Esophagus muscularis mucosa (tissue), 4 donors: ENCODE measurements at places on chromosomes 2 and 18. TPM values are rescaled to one million over a fixed set of nuclear protein-coding genes. Genes with fewer than 3 reads are reported as not detected.
A peak's percentile ranks its signal among the peaks of the same experiment; 100 is the strongest.

DNA sequence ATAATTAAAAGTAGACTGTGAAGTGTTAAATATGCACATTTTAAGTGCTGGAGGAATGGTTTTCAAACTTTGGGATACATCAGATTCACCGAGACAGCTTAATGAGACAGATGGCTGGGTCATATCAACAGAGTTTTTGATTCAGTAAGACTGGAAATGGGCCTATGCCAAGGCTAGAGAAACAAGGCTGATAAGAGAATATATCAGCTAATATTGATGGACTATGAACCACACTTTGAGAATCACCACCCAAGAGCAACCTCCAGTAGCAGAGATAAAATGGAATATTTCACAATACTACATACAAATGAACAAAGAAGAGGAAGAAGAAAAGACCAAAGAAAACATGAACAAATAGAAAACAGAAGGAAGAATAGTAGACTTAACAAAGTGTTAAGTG lies 450.2 kb upstream of the KLHL29 start:
- H3K4me3 ChIP-seq, result no peak overlapping the region
- H3K27me3 ChIP-seq, result no peaks in the 10 kb centered on the region
- DNase-seq, result no peak
- no peaks in the 10 kb centered on the region for H3K36me3 ChIP-seq
- no peaks in the 10 kb centered on the region for H3K4me1 ChIP-seq

DNA sequence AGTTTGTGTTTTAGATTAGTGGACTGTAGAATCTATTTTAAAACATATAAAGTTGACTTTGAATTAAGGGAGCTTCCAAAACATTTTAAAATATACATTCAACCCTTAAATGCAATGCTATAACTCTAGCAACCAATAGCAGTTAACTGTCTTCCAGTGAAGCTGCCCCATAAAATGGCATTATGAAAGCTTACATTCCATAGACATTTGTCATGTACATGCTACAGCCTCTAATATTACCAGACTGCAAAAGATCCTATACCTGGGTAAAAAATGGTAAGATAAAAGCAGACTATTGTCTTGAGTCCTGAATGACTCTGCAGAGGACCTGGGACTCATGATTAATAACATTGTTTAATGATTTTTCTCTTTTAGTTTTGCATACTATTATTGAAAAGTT lies 489.4 kb downstream of the LRP1B start:
- no peaks in the 10 kb centered on the region for H3K27me3 ChIP-seq
- no peak overlapping the region for H3K27ac ChIP-seq
- H3K4me3 ChIP-seq, result no peak overlapping the region
- no peaks in the 10 kb centered on the region for H3K4me1 ChIP-seq
- no peaks in the 10 kb centered on the region for H3K36me3 ChIP-seq
- DNase-seq, result no peak

DNA sequence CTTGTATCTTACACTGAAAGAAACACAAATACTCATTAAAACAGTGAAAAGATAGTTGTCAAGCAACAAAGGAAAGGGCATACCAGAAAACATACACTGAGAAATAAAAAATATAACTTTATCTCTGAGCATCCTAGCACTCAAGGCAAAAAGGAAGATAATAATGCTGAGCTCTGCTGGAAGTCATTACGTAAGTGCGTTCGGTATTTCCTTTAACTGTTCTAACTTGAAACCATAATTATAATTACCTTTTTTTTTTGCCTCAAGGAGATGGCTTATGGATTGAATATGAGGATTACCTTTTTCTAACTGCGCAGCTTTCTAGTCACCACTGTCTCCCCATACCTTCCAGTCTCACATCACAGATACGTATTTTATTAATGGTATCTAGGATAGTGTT lies 308.1 kb downstream of the GBX2 start:
- H3K36me3 ChIP-seq, result no peaks in the 10 kb centered on the region
- H3K4me1 ChIP-seq, result no peaks in the 10 kb centered on the region
- DNase-seq, result no peak
- no peaks in the 10 kb centered on the region for H3K27me3 ChIP-seq

GRCh38 chr2:38262069-38262871 lies 114.8 kb downstream of the ATL2 start:
- no peaks in the 10 kb centered on the region for H3K4me1 ChIP-seq
- no peak for DNase-seq
- no peaks in the 10 kb centered on the region for H3K36me3 ChIP-seq
- no peaks in the 10 kb centered on the region for H3K27me3 ChIP-seq
- H3K27ac ChIP-seq, result no peak overlapping the region
- H3K4me3 ChIP-seq, result no peak overlapping the region

DNA sequence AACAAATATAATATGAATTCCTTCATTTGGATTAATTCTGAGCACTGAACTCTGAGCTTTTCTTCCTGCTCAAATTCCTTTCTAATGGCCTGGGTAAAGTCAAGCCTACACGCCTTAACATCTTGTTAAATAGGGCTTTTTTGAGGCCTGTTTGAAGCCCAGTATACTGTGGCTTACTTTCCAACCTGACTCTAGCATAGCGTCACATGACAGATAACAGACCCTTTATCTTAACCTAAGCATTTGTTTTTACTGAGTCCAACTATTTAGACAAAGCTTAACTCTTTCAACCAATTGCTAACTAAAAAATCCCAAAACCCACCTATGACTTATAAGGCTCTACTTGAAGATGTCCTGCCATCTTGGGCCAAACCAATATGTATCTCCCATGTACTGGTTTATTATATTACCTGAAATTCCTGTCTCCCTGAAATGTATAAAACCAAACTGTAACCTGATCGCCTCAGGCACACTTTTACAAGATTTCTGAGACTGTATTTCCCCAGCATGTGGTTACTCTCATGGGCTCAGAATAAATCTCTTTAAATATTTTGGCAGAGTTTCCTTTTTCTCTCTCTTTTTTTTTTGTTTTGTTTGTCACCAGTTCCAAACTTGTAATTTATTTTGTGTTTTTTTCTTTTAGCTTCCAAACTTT lies 271.1 kb upstream of the VWC2L start:
- no peaks in the 10 kb centered on the region for H3K4me1 ChIP-seq
- DNase-seq, result no peak
- H3K4me3 ChIP-seq, result no peak overlapping the region

DNA sequence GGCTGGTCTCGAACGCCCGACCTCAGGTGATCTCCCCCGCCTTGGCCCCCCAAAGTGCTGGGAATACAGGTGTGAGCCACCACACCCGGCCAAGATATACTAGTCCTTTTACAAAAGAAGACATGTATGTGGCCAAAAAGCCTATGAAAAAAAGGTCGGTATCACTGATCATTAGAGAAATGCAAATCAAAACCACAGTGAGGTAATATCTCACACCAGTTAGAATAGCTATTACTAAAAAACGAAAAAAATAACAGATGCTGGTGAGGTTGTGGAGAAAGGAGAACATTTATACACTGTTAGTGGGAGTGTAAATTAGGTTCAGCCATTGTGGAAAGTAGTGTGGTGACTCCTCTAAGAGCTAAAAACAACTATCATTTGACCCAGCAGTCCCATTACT lies 26.4 kb downstream of the KLHL23 start:
- no peaks in the 10 kb centered on the region for H3K36me3 ChIP-seq
- H3K4me1 ChIP-seq, result no peaks in the 10 kb centered on the region
- no peak for DNase-seq
- H3K4me3 ChIP-seq, result no peak overlapping the region
- H3K27me3 ChIP-seq, result no peaks in the 10 kb centered on the region
- H3K27ac ChIP-seq, result no peak overlapping the region

GRCh38 chr2:172440795-172441194 lies 13.4 kb downstream of the ITGA6 start:
- no peak for DNase-seq
- H3K27ac ChIP-seq, result no peak overlapping the region
- H3K4me1 ChIP-seq, result peaks cover 20% of the 10 kb centered on the region
- no peaks in the 10 kb centered on the region for H3K27me3 ChIP-seq
- no peaks in the 10 kb centered on the region for H3K36me3 ChIP-seq

DNA sequence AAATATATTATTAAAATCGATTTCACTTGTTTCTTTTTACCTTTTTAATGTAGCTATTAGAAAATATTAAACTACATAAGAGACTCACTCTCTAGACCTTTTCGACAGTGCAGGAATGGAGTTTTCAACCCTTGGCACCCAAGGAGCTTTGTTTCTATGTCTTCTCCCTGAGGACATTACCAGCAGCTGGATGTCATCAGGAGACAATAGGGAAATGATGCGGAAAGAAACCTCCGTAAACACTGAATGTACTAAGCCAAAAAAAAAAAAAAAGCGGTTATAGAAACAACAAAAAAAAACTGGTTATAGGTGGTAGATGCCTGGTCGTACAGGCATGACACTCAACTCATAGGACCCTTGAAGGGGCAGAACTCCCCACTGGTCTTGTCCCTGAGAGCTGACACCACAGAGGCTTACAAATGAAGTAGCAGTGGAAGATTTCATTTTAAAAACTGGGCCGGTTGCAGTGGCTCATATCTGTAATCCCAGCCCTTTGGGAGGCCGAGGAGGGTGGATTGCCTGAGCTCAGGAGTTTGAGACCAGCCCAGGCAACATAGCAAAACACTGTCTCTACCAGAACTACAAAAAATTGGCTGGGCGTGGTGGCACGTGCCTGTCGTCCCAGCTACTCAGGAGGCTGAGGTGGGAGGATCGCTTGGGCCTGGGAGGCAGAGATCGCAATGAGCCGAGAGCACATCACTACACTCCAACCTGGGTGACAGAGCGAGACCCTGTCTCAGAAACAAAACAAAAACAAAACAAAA lies 23.8 kb downstream of the THAP4 start:
- peak overlapping the region; percentile 66 for H3K27ac ChIP-seq
- peaks cover 21% of the 10 kb centered on the region for H3K4me1 ChIP-seq
- no peak overlapping the region for H3K4me3 ChIP-seq

DNA sequence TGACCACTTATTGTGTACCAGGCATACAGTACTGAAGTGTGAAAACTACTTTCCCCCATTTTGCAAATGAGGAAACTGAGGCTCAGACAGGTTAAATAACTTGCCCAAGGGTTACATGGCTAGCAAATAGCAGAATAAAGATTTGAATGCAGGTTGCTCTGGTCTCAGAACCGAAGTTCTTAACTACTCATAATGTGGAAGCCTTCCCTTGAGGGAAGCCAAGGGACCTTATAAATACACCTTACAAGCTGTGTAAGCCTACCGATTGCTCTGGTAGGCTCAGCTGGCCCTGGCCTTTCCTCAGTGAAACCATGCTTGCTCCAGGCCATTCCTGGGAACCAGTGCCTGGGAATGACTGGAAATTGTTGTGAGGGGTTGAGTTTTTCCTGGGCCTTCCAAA lies 114.6 kb upstream of the CDCA7 start:
- peaks cover 14% of the 10 kb centered on the region for H3K36me3 ChIP-seq
- no peak overlapping the region for H3K27ac ChIP-seq
- H3K4me1 ChIP-seq, result no peaks in the 10 kb centered on the region
- H3K27me3 ChIP-seq, result no peaks in the 10 kb centered on the region
- no peak for DNase-seq

The SLC14A1 gene
- 4.8 TPM for total RNA-seq

The ERBB4 gene
- 0.19 TPM for total RNA-seq

The UGT1A6 gene
- total RNA-seq, result not detected

The CD207 gene
- total RNA-seq, result 0.33 TPM

The AMER3 gene
- not detected for total RNA-seq

The CCDC68 gene
- 2.3 TPM for total RNA-seq
